Activated CD4-positive, alpha-beta T cell treated with anti-CD3 and anti-CD28 coated beads, Interleukin-2, Interleukin-4, amounts not matched to agents 100 ng/mL and 50 ng/mL, durations not matched to agents 16 hours and 8 hours (primary cell): ENCODE measurements at places on chromosomes 11 and 22.
A peak's percentile ranks its signal among the peaks of the same experiment; 100 is the strongest.

DNA sequence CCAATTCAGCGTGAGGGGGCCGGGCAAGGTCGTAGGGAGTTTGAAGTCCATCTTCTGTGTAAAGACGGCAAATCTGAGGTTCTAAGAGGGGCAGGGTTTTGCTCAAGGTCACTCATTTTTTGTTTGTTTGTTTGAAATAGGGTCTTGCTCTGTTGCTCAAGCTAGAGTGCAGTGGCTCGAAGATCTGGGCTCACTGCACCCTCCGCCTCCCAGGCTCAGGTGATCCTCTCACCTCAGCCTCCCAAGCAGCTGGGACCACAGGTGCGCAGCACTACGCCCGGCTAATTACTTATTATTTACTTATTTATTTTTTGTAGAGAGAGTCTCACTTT lies 355 bp upstream of the AP1B1 start:
- no peak for DNase-seq

GRCh38 chr11:3164138-3164551 lies 965 bp downstream of the OSBPL5 start:
- no peak for DNase-seq

DNA sequence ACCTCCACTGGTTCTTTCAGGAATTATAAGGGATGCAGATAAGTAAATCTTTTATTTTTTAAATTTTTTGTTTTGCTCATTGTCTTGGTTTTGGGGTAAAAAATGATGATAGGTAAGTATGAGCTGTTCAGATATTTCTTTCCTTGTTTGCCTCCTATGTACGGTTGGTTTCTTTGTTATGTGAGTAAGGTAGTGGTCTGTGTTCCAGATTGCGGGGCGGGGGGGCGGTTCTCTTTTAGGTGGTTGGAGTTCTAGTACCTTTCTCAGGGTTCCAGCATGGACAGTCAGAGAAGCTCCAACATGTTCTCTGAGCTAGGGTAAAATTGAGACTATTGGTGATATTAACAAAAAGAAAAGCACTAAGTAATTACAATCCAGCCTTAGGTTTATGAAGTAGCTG lies 2.4 kb downstream of the CTNND1 start:
- no peak for DNase-seq

GRCh38 chr11:45225277-45225676 lies 60.9 kb downstream of the SYT13 start:
- no peak for DNase-seq

GRCh38 chr11:60127311-60127811 lies 38.9 kb downstream of the MS4A2 start:
- no peak for DNase-seq

- DNase-seq, result no peak
Observed at GRCh38 chr22:50061824-50062355, 3.8 kb upstream of the TTLL8 start.

GRCh38 chr11:28353991-28354390 lies 245.8 kb downstream of the METTL15 start:
- DNase-seq, result no peak

DNA sequence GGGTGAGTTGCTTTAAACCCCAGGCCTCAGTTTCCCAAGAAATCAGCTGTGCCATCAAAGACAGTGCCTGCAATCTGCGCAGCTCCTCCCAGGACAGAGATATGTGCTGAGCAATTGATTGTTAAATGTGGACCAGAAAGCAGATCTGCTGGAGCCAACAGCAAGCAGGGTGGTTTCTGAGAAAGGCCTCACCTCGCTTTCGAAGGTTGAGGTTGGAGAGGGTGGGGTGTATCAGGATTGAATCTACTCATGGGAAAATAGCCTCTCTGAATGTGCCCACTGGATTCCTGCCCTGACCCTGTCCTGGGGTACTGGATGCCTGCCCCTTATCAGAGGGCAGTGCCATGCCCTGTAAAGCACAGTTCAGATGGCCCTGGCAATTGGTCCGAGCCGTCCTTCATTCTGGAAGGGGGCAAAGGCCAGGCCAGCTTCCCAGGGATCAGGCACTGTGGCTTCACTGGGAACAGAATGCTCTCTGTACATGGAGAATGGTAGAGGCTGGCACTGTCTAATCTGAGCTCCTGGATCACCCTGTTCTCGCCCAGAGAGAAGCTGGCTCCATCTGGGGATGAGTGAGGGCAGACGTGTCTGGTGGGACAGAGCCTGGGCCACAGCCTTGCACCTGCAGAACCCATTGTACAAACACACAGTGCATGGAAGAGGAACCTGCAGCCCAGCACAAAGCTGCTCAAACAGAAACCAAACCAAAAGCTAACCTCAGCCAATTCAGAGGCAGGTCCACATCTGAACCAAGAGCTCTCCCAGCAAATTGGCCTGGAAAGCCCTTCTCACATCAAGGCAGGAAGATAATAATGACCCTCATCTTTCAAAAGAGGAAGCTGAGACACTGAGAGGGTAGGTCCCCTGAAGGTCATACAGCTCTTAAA lies 15.2 kb downstream of the DHCR7 start:
- no peak for DNase-seq

DNA sequence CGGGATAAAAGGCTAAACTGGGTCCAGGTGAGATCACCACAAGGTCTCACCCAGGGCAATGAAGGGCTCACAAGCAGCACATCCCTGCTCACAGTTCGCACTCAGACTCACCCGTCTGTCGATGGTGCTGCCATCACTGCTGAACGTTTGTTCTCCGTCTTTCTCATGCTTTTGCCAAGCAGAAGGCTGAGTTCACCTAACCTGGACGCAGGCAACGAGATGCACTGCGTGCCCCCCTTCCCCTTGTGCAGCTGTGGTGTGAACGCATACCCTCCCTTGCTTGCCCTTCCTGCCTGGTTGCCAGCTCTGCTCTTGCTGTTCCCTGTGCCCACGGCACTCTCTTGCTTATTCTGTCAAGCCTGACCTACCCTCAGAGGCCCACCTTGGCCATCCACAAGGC lies 18.0 kb downstream of the KCTD21 start:
- DNase-seq, result no peak

DNA sequence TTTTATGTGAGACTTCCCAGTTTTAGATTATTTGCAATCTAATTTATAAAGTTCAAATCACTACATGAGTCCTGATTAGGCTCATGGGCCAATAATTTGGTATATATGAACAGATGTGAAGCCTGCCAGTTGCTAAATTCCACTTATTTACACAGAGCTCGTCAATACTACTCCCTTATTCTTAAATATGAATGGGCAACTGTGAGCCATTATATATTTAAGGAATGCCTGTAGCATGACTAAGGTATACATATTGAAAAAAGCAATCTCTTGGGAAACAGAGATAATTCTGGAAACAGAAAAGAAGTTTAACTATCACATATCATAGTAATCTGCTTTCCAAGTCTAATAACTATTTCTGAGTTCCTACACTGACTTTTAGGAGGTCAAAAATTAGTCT lies 27.0 kb downstream of the RBMXL2 start:
- DNase-seq, result no peak

DNA sequence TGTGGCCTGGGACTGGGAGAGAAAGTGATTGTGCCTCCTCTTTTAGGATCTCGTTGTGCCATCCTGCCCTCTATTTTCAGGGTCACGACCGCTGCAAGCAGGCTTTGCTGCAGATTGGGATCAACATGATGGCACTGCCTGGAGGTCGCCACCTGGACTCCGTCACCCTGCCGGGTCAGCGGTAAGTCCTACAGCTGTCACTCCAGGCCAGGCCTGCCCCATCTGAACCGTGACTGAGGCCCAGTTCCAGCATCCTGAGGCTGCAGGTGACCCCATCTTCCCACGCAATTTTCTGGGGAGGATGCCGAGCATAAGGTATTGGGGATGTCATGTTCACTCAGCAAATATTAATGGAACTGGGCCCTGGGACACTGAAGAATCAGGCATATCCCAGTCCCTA lies 34.3 kb downstream of the INSC start:
- DNase-seq, result no peak

DNA sequence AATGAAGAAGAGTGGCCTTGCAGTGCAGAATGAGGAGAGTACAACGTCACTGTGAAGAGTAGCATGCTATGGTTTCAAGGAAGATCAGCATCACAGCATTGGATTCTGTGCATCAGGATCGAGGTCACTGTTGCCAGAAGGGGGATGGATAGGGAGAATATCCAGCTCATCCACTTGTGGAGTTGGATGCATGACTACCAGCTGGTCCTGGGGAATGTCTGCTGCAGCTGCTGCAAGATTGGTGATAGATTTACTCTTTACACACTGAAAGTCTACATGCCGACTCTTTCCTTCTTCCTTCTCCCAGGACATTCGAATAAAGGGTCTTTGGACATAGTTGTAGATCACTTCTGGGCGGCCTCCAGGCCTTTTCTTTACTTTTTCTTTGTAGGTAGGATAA lies 74.3 kb downstream of the BTBD10 start:
- no peak for DNase-seq

GRCh38 chr22:36027579-36027934 lies 1.1 kb downstream of the RBFOX2 start:
- no peak for DNase-seq

DNA sequence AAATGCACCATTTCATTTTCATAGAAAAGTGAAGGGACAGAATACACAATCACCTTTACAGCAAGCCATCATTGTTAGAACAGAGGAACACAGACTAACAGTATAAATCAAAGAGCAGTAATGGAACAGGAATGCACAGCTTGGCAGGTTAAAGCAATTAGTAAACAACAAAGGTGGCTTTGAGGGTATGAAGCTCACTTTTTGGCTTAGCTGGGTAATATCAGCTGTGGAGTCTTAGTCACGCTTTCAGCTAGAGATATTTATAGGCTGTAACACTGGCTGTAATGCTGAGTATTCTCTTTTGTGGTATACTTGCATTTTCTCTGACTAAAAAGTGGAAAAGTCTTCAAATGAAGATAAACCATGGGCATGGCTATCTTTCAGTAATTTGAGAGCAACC lies 1780.5 kb downstream of the LRRC4C start:
- DNase-seq, result no peak

- DNase-seq, result no peak
Observed at GRCh38 chr11:117905524-117905923, 23.7 kb downstream of the TMPRSS13 start.

- DNase-seq, result no peak
Observed at GRCh38 chr22:26525946-26526564, 13.8 kb upstream of the TFIP11 start.

DNA sequence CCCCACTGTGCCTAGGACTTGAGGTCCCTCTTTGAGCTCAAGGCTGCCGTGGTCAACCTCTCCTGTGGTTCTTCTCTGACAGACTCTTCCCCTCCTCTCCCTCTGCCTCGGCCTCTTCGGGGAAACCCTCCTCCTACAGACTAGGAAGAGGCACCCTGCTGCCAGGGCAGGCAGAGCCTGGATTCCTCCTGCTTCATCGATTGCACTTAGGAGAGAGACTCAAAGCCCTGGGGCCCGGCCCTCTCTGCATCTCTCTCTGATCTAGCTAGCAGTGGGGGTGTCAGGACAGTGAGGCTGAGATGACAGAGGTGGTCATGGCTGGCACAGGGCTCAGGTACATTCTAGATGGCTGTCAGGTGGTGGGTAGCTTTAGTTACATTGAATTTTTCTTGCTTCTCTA lies 63.6 kb upstream of the EMID1 start:
- DNase-seq, result no peak

DNA sequence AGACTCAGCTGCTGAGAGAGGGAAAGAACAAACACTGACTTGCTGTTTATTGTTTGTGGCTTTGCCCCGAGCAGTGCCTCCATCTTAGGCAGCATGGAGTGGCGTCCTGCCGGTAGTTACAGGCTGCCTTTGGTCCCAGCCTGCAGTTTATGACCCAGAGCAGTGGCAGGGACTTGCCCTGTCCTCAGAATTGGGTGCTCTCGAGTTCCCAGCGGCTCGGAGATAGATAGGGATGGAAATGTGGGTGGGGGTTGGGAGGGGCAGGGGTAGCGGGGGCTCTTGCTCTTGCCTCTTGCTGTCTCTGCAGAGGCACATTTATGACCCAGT lies 3.1 kb downstream of the ALX4 start:
- no peak for DNase-seq

DNA sequence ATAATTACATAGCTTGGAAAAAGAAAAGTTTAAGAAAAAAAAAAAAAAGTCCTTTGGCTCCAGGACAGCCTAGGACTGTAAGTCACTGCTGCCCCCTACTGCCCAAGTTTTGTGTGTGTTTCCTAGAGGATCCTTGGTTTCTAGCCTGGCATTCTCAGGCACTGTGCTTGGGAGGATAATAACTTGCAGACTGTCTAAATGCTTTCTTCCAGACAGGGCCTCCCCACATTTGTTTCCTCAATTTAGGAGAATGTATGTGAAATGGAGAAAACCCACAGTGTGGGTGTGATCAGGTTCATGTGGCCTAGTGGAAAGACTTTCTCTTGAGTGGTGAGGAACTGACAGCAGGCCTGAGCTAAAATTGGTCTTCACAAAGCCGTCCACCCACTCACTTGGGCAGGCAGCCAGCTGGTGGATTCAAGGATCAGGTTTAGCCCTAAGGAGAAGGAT lies 191.0 kb downstream of the NAV2 start:
- DNase-seq, result peak; percentile 46

DNA sequence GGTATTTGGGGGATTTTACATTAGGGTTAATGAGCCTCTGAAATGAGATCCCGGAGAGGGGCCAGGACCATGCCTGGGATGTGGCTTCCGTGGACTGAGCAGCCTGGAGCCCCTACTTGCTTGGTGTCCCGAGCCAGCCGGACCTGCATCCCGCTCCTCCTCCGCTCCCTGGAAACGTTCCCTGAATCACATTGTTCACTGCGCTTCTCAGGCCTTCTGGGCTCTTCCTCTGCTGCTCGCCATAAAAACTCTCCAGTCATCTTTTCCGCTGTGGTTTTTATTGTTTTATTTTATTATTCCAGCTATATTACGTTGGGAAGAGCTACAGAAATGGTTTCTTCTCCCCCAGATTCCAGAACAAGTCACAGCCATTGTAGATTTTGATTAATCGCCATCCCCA lies 13.3 kb upstream of the KCNQ1OT1 start:
- no peak for DNase-seq

DNA sequence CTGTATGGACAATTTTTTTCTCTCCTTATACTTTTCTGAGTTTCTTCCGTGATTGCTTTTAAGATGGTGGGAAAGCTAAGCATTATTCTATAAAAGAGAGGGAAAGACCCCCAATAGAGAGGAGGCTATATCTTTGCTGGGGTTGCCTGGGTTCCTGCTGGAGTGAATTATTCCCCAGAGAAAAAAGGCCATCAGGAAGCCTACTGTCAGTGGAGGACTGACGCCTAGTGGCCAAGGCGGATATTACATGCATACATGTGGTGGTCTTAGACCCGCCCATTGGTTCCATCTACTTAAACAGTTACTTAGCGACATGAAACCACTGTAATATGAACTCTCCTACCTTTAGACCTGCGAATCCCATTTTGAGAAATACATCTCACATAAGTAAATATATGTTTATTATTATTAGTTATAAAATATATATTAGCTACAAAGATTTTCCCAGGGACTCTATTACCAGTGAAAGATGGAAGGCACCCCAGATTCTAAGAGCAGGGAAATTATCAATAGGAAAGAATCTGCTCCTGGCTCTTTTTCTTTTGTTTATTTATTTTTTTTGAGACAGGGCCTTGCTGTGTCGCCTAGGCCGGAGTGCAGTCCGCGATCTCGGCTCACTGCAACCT lies 15.7 kb upstream of the PGA3 start:
- DNase-seq, result peak; percentile 82
